ENCODE measurements at places on chromosomes 11 and 22. TPM values are rescaled to one million over a fixed set of nuclear protein-coding genes. Genes with fewer than 3 reads are reported as not detected.

The FGF19 gene
- not detected for total RNA-seq

The TRPM5 gene
- total RNA-seq, result not detected

The PTPRJ gene
- total RNA-seq, result 56.5 TPM

DNA sequence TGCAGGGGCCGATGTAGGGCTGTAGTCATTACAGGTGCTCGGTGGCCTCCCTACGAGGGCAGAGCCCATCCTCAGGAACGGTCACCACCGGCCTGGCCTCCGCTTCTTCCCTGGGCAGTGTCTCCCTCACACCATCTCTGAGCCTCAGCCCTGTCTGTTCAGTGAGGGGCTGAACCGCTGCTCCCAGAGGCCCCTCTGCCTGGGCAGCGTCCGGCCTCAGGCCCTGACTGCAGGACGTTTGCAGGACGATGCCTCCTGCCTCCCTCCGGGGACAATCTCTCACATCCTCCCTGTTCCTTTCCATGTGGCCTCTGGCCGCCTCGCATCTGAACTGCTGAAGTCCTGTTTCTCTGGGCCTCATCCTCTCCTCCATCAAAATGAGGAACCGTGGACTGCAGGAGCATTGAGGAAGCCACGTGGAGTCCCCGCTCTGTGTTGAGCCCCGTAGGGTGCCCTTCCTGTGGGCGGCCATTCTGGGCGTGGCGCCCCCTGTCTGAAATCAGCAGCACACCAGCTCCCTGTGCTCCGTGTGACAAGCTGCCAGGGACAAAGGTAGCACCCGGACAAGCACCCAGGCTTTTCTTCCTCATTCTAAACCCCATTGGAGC, 933.5 kb downstream of the BRD1 start:
- no peak for DNase-seq

DNA sequence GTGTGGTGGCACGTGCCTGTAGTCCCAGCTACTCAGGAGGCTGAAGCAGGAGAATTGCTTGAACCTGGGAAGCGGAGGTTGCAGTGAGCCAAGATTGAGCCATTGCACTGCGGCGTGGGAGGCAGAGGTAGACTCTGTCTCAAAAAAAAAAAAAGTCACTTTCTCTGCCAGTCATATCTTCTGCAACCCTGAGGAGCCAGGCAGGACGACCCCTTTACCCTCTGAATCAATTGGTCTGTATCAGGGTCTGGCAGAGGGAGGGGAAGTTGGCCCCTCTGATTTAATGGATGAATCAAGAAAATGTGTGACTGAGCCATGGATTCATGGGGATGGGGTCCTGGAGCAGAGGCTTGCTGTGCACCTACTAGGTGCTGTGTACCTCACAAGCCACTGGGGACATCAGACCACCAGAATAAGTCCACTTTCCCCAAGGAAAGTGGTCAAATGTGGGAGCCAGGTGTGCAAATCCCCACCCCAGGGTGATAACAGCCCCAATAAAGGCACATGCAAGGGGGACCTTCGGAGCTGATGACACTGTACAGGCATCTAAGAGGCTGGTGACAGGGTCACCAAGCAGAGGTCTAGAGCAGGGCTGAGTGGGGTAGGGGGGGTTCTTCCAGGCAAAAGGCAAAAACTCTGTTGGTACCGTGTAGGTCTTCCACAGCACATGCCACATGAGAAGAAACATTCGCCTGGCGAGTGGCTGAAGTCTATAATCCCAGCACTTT, 29.0 kb downstream of the TXN2 start:
- peak; percentile 38 for DNase-seq

DNA sequence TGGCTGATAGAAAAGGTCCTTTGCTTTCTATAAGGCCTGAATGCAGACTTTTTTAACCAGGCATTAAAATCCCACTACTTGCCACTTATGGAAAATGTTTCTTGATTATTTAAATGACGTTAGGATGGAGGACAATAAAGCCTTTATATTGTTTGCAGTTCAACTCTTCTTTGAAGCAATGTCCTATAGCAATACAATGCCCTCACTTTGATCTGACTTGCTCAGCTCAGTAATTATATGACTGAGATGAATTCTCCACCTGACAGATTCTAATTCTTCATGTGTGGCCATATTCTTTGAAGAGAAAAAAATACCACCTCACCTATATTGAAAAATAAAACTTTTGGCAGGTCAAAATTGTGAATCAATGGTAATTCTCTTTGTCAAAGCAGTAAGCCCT, 182.0 kb upstream of the MTMR2 start:
- no peak for DNase-seq

GRCh38 chr22:44389181-44389580, 76.4 kb upstream of the SHISAL1 start:
- no peak for DNase-seq

DNA sequence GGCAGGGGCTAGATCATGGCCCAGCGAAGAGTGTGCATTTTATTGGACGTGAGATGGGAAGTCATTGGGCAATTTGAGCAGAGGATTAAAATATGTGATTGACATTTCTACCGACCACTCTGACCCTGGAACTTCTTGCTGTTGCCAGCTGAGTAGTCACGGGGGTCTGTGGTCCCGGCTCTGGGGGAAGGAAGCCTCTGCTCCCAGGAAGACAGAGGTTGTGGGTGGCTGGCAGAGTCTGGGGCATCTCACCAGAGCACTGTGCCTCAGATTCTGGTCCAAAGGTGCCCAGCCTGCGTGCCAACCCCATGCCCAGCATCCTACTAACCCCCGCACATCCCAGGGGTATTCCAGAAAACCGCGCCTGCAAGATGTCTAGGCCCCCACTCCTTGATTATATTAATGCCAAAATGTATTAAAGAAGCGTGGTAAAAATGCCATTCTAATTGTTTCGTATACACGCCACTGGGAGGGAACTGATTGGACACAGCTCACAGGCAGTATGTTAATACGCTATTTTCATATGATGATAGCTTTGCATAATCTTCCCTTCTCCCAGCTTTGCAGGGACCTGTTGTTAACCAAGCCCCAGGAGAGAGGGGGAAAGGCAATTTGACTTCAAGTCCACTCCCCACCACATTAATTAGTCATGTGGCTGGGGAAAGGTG, 25.3 kb upstream of the LMO1 start:
- no peak for DNase-seq

DNA sequence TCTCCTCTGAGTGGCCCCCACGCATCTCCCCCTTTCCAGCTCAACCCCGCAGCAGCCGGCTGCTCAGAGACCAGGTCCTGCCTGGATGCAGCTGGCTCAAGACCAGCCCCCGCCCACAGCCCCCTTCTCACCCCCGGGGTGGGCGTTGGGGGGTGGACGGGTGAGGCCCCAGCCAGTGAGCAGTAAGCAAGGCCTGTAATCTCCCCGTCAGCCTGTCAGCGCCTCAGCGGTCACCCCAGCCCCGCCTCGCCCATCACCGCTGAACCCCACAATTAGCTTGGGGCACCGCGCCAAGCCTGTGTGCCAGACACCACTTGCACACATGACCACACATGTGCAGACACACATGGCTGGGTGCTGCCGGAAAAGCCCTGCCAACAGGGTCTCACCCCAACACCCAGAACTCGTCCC, 5.9 kb downstream of the PLXNB2 start:
- DNase-seq, result no peak
